ENCODE measurements at places on chromosomes 11 and 22.
A peak's percentile ranks its signal among the peaks of the same experiment; 100 is the strongest.

GRCh38 chr11:16809886-16810668 is 71.6 kb downstream of the C11orf58 start:
- peak; percentile 83 for DNase-seq

DNA sequence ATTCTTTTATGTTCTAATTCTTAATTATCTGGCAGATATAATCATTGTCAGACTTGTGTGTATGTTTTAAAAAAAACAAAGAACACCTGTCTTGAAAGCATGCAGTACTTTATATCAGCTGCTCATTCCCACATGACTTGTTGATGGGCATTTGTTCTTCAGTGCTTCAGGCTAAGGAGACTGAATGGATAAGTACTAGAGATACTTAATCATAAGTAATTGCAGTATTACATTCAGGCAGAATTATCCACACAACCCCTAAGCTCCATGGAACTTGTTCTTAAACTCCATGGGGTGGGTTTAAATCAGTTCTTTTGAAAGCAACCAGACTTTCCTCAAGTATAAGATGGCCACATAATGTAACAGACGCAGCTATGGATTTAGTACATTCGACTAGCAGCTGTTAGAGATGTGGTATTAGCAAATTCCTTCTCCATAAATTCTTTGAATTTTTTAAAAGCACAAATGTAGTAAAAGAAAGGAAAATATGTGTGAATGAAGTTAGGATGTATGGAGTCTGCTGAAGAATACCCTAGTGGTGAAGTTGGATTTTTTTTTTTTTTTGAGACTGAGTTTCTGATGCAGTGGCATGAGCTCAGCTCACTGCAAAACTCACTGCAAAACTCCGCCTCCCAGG is 3.0 kb downstream of the JAM3 start:
- DNase-seq: no peak

GRCh38 chr11:60477035-60477445 is 15.5 kb upstream of the MS4A12 start:
- DNase-seq: no peak

DNA sequence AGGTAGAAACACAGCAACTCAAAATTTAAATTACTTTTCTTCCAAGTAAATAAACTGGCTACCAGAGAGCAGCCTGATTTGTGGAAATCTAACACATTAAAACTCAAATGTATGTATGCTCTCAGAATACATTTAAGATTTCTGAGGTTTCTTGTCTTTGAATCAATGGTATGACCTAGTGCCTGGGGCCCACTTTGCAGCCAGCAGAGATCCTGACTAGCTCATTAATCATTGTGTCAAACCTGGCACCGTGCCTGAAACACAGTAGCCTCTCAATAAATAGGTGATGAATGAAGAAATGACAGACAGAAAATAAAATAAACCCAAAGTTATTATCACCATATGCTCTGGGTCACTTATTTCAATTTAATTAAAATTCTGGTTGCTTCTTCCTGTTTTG is 176.2 kb upstream of the FAT3 start:
- DNase-seq: no peak

GRCh38 chr22:43658823-43659222 is 153.3 kb downstream of the EFCAB6 start:
- DNase-seq: no peak

- peak; percentile 23 for DNase-seq
Observed at GRCh38 chr11:326842-327580, 6.4 kb upstream of the IFITM3 start.

GRCh38 chr11:115893461-115894099 is 389.4 kb upstream of the CADM1 start:
- no peak for DNase-seq

DNA sequence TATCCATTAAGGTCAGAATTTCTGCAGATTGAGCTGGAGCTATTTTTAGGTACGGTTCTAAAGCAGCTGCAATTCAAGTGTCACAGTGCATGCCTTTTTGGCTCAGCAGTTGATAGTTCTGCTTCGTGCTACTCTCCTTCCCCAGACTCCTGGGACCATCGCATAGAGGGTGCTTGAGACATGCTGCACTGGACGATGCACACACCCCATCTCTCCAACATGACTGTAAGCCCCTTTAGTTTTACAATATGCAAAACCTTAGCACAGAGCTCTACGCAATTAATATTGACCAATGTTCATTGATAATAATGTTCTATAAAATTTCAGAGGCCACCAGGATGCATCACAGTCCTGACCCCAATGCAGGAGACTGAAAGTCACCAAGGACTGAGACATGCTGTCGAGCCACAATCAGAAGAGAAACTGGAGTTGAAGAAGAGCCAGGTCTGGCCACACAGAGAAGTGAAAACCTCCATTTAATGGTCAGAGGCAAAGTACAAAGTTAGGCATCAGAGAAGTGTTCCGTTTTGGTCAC is 120.9 kb upstream of the ZC3H12C start:
- no peak for DNase-seq

DNA sequence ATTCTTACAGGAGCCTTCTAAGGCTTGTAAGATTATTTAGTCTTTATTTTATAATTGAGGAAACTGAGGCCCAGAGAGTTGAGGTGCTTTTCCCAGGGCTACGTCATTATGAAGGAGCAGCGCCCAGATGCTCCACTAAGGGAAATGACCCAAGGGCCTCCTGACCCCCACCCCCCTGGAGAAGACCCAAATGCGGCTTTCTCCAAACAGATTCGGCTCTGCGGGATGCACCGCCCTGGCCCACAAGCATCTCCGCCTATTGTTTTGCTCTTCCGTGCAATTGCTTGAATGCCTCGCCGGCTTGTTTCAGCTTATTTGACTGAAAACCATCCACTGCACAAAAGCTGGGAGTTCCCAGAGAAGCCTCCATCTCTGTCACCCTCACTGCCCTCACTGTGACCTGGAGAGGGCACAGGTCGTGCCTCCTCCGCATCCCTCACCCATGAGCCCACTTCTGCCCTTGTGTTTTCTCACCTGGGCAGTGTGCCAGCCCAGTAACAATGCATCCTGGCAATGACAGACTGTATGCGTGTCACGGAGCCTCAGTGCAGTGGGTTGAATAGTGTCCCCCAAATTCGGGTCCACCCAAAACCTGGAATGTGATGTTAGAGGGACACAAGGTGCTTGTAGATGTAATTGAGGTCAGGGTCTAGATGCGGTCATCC is 790.2 kb downstream of the TBC1D22A start:
- DNase-seq: no peak
